B cell (primary cell): ENCODE measurements at places on chromosomes 5 and 9. TPM values are rescaled to one million over a fixed set of nuclear protein-coding genes. Genes with fewer than 3 reads are reported as not detected.
A peak's percentile ranks its signal among the peaks of the same experiment; 100 is the strongest.

- DNase-seq = no peak
Measured at GRCh38 chr9:15711531-15711930, 158.7 kb downstream of the CCDC171 start.

- peak; percentile 65 for DNase-seq
Measured at GRCh38 chr5:132176987-132177386, 50.7 kb downstream of the P4HA2 start.

- no peak for DNase-seq
Measured at GRCh38 chr5:960551-960950, 48.1 kb upstream of the NKD2 start.

- peak; percentile 11 for DNase-seq
Measured at GRCh38 chr9:113993838-113994540, 84.1 kb downstream of the AMBP start.

GRCh38 chr5:93240228-93240834 lies 340.7 kb downstream of the NR2F1-AS1 start:
- DNase-seq = no peak

DNA sequence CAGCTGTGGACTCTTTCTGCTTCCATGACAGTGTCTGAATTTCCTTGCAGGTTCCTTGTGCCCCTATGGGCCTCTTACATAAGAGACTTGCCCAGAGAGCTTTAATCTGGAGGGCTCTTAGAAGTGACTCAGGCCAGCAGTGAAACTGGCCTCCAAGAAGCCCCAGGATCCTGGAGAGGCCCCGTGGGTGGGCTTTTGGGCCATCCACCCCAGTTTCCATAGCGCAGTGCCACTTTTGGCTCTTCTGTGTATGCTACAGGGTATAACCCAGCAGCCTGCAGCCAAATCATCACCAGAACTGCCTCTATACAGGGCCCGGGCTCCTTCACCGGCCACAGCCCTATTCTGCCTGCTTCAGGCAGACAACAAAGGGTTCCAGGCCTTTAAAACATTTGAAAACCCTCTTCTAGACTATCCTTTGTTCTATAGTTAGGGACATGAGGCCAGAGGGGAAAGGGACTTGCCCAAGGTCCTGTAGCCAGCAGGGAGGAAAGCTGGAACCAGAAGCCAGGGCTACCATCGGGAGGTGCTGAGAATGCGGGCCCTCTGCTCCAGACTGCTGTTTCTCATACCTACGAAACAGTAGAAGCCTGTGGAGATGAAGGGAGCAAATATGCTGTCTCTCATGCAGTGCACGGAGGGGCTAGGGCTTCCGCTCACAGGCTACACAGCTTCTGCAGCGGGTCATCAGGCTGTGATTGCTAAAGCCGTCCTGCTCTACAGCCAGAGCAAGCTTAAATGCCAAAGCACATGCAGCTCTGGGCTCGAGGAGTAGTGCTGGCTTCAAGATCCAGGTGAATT lies 18.0 kb downstream of the SH3PXD2B start:
- no peak for DNase-seq

GRCh38 chr5:179870952-179871351 lies 12.3 kb upstream of the MRNIP start:
- no peak for DNase-seq

DNA sequence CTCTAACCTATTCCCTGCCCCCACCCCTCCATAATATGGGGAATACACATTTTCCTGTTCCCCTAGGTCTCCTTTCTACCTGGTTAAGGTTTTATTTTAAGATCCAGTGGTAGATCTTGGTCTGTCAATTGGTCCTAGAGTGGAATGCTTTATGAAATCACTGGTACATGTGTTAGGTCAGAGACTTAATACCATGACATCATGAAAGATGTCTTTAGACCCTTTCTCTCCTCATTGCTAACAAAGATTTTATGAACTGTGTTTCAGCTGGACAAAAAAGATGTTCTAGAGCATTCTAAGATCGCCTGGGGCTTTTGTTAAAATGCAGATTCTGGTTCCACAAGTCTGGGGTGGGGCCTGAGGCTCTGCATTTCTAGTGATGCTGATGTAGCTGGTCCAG lies 9.1 kb downstream of the GSN start:
- no peak for DNase-seq

GRCh38 chr9:14400658-14400995 lies 86.7 kb upstream of the NFIB start:
- no peak for DNase-seq

GRCh38 chr5:68823301-68823700 lies 270.5 kb upstream of the SLC30A5 start:
- no peak for DNase-seq

DNA sequence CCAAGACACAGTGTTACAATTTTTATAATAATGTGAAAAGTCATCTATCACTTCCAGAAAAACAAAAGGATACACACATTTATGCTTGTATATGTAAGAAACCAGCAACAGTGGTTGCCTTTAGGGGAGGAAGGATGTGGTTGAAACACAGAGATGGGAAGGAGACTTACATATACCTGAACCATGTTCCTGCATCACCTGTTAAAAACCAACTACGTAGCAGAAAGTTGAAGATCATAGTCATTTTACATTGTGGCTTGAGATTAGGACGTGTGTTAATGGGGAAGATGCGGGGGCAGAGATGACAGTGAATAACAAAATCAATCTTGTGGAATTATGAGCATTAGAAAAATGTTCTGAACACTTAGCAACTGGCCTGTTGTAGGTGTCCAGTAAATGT lies 307.3 kb downstream of the MLLT3 start:
- no peak for DNase-seq

DNA sequence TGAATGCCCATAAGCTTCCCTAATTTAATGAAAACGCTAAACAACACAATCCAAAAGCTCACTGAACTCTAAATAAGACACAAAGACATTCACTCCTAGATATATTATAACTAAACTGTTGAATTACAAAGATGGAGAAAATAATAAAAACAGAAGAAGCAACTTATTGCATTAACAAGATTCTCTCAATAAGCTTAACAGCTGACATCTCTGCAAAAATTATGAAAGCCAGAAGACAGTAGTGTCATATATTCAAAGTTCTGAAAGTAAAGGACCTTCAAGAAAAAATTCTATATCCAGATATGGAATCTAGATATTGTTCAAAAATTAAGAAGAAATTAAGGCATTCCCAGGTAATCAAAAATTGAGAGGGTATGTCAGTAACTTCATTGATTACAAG lies 957.8 kb upstream of the TYRP1 start:
- DNase-seq = no peak

DNA sequence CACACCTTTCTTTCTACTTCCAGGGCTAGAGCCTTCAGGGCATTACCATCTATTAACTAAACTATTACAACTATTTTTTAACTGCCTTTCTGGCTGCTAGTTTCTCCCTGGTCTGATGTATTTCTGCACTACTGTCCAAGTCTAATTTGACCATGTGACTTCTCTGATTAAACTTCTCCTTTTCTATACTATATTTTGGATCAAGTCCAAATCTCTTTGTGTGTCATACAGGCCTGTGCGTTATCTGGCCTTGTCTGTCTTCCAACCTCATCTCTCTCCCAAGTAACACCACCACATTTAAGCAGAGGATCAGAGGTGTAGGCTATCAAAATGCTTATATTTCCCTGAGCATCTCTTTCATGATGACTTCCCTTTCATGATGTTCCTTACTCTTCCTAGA lies 47.2 kb upstream of the OR13F1 start:
- no peak for DNase-seq

GRCh38 chr9:132319421-132320110 lies 35.2 kb downstream of the SETX start:
- DNase-seq = no peak

DNA sequence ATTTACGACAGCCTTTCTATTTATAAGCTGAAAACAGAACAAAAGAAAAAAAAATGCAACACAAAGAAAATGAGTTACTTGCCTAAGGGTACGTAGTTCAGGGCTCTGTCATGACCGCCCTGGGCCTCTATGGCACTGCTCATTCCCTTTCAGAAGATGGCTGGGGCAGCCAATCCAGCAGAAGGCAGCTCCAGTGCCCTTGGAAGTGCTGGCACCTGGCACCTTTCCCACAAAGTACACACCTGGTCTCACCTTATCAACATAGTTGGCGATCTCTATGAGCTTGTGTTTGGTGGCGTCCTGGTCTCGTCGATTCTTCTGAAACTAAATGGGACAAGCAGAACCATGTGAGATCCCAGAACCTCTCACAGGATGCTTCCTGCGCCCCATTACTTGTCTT lies 53.2 kb downstream of the NIPAL4 start:
- no peak for DNase-seq

DNA sequence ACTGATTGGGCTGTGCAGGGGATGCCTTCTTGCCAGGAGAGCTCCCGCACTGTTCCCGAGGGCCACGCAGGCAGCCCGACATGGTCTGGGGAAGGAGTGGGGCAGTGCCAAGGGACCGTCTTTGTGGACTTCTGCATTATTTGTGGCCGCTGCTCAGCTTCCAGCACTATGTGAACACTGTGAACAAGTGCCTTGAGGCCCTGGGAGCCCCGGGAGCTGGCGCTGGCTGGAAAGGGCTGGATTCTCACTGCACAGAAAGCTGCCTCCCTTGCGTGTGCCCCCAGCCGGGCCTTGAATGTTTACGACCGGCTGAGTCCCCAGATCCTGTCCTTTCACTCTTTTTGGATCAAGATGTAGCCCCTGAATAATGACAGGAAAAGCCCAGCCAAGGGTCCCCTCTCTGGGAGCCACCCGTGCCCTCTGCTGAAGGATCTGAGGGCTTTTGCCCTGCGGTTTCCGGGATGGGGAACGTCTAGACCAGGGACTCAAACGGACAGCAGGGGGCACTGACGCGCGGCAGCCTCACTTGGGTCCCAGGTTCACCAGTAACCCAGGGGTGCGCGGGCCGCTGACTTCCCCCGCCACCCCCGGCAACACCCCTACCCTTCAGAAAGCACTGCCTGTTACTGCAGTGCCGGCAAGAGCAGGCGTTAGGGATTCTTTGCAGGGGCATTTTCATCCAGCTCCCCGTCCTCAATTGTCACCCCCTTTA lies 98.9 kb upstream of the FCN2 start:
- no peak for DNase-seq

- DNase-seq = no peak
Measured at GRCh38 chr5:146007989-146008388, 71.6 kb downstream of the SH3RF2 start.

GRCh38 chr9:122382901-122383850 lies 12.4 kb downstream of the PTGS1 start:
- DNase-seq = no peak

DNA sequence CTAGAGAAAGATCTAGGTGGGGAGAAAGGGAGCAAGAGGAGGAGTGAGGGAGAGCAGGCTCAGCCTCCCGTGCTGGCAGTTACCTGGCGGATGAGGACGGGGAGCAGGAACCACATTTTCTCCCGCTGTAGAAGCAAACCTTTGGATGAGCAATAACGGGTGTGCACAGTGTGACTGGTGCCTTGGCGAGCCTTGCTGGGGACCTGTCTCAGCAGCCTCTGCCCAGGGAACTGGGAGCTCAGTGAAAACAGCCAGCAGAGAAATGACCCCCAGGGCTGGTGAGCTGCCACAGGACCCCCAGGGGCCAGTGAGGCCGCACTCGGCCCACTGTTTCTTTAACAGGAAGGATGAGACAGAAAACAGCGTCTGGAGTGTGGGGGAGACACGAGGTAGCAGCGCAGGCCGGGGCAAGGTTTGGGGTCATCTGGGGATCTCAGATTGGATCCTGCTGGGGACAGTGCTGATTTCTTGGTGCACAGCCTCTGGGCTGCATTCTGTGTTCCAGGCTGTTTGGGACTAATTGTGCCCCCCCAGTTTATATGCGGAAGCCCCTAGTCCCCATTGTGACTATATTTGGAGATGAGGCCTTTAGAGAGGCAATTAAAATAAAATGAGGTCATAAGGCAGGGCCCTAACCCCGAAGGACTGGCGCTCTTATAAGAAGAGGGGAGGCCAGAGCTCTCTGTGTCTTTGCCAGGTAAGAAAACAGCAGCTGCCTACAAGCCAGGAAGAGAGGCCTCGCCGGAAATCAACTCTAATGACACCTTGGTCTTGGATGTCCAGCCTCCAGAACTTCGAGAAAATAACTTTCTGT lies 118.8 kb upstream of the PHYKPL start:
- DNase-seq = no peak

DNA sequence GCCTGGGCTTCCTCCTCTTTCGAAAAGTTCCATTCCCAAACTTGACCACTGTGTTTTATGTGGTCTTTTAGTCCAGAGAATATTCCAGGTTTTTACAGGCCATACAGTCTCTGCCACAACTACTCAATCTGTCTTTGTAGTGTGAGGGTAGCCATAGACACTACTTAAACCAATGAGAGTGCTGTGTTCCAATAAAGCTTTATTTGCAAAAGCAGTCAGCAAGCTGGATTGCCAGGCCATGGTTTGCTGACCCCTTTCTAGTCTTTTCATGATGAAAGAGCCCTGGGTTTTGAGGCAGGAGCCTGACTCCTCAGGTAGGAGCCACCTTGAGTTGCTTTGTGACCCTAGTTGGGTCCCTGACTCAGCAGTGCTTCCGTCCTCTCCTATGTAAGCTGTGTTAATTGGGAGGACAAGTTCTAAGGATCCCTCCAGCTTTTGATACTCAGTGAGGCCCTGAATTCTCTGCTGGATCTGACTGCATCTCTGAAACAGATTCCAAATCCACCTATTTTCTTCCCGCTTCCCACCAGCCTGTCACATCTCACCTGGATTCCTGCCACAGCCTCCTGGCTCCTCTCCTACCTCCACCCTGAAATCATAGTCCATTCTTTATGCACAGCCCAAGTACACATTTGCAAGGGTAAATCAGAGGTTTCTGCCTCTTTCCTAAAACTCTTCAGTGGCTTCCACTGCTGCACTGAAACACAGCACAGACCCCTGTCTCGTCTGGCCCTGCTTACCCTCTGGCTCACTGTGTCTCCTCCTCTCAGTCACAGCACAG lies 13.5 kb downstream of the GALNT10 start:
- no peak for DNase-seq

- no peak for DNase-seq
Measured at GRCh38 chr5:24272741-24273140, 372.0 kb downstream of the CDH10 start.

DNA sequence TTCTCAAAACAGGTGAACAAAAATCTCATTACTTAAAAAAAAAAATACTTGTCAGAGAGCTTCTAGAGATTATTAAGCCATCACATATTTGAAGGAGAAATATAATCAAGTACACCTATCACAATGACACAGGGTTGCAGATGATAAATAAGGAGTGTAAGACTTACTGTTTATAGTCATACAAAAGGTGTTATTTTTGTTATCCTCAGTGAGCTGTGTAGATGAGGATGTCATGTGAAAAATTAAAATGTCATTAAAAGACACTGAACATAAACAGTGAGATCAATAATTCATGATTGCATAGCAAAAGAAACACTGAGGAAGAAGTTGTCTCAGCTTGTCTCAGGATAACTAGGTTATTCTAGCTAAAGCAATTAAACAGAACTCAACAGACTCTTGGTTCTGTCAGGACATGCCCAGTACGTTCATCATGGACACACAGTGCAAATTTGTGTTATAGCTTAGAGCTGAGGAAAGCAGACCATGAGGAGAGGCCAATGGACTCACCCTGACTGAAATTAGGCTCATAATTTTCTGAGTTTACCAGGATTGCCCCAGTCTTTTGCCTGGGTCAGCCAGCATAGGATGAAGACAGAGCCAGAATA lies 1162.6 kb upstream of the C9orf72 start:
- no peak for DNase-seq

F2R gene
- total RNA-seq = 0.97 and 1.4 TPM in 2 replicates

EDIL3 gene
- not detected in 2 replicates for total RNA-seq

CD274 gene
- total RNA-seq = 5.2 and 7.0 TPM in 2 replicates

SLC12A7 gene
- total RNA-seq = 34.4 and 36.8 TPM in 2 replicates

PKD2L2 gene
- 0.37 and 0.63 TPM in 2 replicates for total RNA-seq

TERT gene
- total RNA-seq = 0.10 and 0.39 TPM in 2 replicates

ZDHHC11B gene
- total RNA-seq = 0.10 and 0.52 TPM in 2 replicates

HSPB3 gene
- total RNA-seq = not detected in 2 replicates
